ENCODE measurements at places on chromosomes 7 and 10.

DNA sequence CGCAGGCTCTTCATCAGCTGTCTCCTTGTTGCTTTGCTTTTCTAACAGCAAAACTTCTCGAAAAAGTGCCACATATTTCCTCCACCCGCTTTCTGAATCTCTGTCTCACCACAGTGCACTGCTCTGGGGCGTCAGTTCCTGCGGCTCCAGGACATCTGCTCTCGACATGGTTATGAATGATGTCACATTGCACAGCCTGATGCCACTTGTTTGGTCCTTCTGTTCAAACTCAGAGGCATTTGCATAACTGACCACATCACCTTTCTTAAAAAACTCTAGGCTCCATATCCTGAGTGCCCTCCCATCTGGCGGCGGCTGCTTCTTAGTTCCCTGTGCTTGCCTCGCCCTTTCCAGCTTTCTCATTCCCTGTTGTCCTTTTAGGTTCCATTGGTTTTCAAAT lies 469.3 kb upstream of the COBL start:
- DNase-seq, result no peak
- H3K4me1 ChIP-seq, result no peaks in the 10 kb centered on the region
- no peaks in the 10 kb centered on the region for H3K27me3 ChIP-seq
- no peak overlapping the region for H3K27ac ChIP-seq
- no peak overlapping the region for H3K4me3 ChIP-seq
- H3K36me3 ChIP-seq, result peaks cover 3% of the 10 kb centered on the region

GRCh38 chr10:124225029-124225466 lies 131.7 kb upstream of the CHST15 start:
- no peak overlapping the region for H3K4me3 ChIP-seq
- no peak overlapping the region for H3K27ac ChIP-seq
- no peaks in the 10 kb centered on the region for H3K36me3 ChIP-seq
- H3K27me3 ChIP-seq, result no peaks in the 10 kb centered on the region

DNA sequence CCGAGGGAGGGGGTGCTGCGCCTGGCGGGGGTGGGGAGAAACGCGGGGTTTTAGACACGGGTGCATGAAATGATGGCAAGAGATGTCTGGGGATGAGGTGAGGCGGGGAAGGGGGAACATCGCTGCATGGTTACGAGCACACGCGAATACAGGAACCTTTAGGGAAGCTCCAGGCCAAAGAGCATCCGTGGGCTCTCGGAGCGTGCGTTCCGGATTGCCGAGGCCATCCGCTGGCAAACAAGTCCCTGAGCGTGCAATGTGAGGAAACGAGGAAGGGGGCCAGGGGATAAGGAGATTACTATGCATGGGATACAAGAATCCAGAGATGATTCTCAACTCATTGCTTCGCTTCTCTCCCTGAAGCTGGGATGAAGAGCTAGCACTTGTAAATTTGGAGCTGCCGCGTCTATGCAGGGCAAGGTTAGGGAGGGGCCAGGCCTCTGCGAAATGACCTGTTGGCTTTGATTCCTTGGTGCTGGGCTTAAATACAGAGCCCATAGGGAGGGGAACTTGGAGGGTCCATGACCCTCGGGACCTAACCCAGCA lies 520 bp upstream of the WNT2 start:
- peaks cover 4% of the 10 kb centered on the region for H3K4me1 ChIP-seq
- DNase-seq, result peak; percentile 51
- peaks cover 93% of the 10 kb centered on the region for H3K27me3 ChIP-seq
- H3K36me3 ChIP-seq, result 0 out of 2 replicates have a peak, but pooled peaks cover 4% of the 10 kb centered on the region
- H3K27ac ChIP-seq, result no peak overlapping the region
- H3K4me3 ChIP-seq, result peak overlapping the region; percentile 84

DNA sequence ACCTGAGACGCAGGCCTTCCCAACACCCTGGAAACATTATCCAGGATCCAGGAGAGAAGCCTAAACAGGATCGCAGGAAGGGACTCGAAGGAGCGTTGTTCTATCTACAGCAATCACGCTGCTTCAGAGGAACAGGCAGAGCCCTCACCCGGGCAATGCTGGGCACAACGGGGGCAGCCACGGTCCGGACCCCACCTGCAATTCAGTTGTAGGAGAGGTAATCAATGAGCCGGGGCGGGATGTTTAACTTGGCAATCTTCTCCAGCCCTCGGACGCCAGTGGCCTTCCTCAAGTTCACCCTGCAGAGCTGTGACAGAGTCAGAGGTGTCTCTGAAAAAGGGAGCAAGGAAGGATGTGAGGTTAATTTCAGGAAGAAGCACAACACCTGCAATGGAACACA lies 25.9 kb downstream of the ASB13 start:
- DNase-seq, result no peak
- no peak overlapping the region for H3K27ac ChIP-seq
- no peaks in the 10 kb centered on the region for H3K36me3 ChIP-seq
- no peak overlapping the region for H3K4me3 ChIP-seq
- no peaks in the 10 kb centered on the region for H3K4me1 ChIP-seq
- H3K27me3 ChIP-seq, result no peaks in the 10 kb centered on the region

DNA sequence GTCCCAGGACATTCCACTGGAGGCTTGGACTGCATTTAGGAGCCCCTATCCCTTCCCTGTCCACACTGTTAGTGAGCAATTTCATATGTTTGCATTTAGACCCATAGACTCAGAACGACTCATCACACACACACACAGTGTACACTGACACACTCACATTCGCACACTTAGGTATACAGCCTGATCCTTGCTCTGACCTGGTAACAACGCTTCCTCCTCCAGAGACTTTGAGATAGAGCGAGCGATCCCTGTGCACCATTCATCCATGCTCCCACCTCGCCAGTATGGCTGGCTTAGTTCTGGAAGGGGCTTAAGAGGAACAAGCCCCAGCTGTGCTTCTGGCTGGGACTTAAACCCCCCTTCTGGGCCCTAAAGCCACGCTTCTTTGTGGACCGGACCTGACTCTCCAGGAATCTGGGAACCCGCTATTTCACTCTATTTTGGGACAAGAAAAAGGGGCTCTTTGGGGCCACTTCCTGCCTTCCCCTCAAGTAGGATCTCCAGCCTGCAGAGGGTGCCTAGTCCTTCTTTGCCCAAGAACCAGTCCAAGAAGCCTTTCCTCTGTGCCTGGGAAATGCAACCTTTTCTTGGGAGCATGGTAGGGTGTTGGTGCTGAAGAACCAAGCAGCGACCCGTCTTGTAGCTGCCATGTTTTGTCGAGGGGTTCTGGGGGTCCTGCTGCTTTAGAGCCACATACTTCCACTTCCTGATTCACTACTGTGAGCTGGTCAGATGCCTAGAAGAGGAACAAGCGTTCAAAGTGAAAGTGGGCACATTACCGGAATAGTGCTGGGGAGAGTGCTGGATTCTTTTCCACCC lies 1.1 kb upstream of the HOXA13 start:
- H3K27ac ChIP-seq, result no peak overlapping the region
- peaks cover 98% of the 10 kb centered on the region for H3K27me3 ChIP-seq
- no peak for DNase-seq
- peaks cover 22% of the 10 kb centered on the region for H3K4me1 ChIP-seq
- H3K36me3 ChIP-seq, result no peaks in the 10 kb centered on the region

DNA sequence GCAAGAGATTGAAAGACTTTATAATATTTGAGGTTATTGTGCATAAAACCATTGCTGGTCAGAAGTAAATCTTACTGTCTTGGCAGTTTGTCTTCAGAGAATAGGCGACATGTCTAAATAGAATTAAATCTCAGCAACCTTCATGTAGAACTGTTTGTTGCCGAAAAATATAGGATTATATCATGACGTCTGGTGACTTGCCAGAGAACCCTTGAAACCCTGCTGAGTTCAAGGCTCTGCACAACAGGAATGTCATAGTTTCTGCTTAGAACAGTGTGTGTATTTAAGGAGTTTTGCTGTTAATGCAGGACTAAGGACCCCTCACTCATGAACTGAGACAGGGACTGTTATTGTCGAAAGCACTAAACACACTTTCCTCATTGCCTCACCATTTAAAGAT lies 206.4 kb upstream of the ETV1 start:
- H3K36me3 ChIP-seq, result no peaks in the 10 kb centered on the region
- DNase-seq, result no peak
- no peak overlapping the region for H3K27ac ChIP-seq
- no peaks in the 10 kb centered on the region for H3K27me3 ChIP-seq
- no peaks in the 10 kb centered on the region for H3K4me1 ChIP-seq

DNA sequence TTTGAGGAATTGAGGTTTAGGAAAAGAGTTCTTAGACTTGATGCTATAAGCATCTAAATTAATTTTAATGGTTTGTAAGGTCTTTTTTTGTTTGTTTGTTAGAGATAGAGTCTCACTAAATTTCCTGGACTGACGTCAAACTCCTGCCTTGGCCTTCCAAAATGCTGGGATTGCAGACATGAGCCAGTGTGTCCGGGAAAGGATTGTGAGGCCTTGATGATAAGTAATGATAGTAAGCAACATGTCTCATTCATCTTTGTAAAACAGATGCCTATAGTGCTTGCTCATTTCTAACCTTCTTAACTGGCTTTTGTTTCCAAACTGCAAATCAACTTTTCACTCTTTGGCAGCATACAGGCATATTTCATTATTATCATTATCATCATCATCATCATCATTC lies 176.0 kb upstream of the KCND2 start:
- H3K27me3 ChIP-seq, result no peaks in the 10 kb centered on the region
- H3K4me1 ChIP-seq, result no peaks in the 10 kb centered on the region
- no peak overlapping the region for H3K4me3 ChIP-seq
- H3K27ac ChIP-seq, result no peak overlapping the region
- DNase-seq, result no peak

- H3K36me3 ChIP-seq, result no peaks in the 10 kb centered on the region
- no peak for DNase-seq
- no peaks in the 10 kb centered on the region for H3K27me3 ChIP-seq
These were observed 34.0 kb downstream of the PRKAR2B start for GRCh38 chr7:107078517-107078966.

- peaks cover 40% of the 10 kb centered on the region for H3K27me3 ChIP-seq
- H3K4me3 ChIP-seq, result no peak overlapping the region
- no peaks in the 10 kb centered on the region for H3K36me3 ChIP-seq
These were observed 11.7 kb upstream of the WAPL start for GRCh38 chr10:86533328-86533727.

DNA sequence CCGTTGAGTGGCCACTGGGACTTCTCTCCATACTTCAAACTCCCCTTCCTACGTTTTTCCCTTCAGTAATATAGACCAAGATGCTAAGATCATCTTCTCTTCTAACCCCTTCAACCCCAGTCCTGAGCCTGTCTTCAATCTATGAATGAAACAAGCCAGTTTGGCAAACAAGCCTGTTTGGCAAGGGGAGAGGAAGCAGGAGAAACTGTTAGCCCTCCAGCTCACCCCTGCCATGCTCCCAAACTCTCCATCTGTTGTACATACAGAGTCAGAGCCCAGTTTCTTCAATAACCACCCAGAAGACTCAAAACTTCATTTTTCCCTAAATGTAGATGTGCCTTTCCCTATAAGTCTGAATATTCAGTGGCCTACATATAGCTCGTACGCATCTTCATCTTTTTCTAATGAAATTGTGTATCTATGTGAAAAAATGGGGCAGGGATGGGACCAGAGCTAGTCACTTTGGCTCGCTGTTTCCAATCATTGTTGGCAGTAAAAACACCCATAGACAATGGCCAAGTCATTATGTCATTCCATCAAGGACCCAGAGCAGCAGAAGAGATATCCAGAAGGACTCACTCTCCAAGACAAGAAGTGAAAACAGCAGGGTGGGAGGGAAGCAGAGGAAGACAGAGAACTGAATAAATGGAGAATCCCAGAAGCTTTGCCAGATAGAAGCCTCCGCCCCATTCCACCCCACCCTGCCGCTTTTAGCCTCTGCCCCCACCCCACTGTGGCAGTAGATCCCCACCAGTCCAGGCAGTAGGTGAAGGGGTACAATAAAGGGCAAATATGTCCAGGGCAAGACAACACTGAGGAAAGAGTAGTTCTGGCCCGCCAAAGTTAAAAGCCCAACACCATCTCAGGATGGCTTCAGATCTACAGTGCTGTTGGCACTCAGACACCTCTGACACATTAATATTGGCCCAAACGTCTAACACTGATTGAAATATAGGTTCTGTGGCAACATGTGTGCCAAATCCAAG lies 87.3 kb downstream of the DOCK4 start:
- DNase-seq, result no peak
- H3K27me3 ChIP-seq, result no peaks in the 10 kb centered on the region
- H3K4me3 ChIP-seq, result no peak overlapping the region
- no peaks in the 10 kb centered on the region for H3K4me1 ChIP-seq
- H3K36me3 ChIP-seq, result no peaks in the 10 kb centered on the region
- no peak overlapping the region for H3K27ac ChIP-seq

GRCh38 chr7:120792091-120792860 lies 65.7 kb downstream of the TSPAN12 start:
- H3K36me3 ChIP-seq, result no peaks in the 10 kb centered on the region
- H3K4me3 ChIP-seq, result no peak overlapping the region
- peaks cover 4% of the 10 kb centered on the region for H3K4me1 ChIP-seq
- no peaks in the 10 kb centered on the region for H3K27me3 ChIP-seq
- no peak overlapping the region for H3K27ac ChIP-seq

DNA sequence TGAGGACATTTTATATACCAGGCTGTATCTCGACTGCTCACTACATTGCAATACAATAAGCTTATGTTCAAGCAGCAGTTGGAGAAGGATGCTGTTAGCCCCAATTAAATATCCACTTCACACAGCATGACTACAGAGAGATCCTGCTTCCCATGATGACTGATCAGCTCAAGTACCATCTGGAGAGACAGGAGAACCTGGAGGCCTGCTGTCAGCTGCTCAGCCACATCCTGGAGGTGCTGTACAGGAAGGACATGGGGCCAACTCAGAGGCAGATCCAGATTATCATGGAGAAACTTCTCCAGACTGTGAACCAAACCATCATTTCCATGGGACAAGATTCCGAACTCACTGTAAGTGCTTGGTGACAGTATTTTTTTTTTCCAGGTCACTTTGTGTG lies 22.5 kb downstream of the RNF133 start:
- peaks cover 34% of the 10 kb centered on the region for H3K4me1 ChIP-seq
- H3K36me3 ChIP-seq, result no peaks in the 10 kb centered on the region
- H3K27me3 ChIP-seq, result no peaks in the 10 kb centered on the region
- DNase-seq, result no peak
- H3K4me3 ChIP-seq, result no peak overlapping the region
- H3K27ac ChIP-seq, result no peak overlapping the region

DNA sequence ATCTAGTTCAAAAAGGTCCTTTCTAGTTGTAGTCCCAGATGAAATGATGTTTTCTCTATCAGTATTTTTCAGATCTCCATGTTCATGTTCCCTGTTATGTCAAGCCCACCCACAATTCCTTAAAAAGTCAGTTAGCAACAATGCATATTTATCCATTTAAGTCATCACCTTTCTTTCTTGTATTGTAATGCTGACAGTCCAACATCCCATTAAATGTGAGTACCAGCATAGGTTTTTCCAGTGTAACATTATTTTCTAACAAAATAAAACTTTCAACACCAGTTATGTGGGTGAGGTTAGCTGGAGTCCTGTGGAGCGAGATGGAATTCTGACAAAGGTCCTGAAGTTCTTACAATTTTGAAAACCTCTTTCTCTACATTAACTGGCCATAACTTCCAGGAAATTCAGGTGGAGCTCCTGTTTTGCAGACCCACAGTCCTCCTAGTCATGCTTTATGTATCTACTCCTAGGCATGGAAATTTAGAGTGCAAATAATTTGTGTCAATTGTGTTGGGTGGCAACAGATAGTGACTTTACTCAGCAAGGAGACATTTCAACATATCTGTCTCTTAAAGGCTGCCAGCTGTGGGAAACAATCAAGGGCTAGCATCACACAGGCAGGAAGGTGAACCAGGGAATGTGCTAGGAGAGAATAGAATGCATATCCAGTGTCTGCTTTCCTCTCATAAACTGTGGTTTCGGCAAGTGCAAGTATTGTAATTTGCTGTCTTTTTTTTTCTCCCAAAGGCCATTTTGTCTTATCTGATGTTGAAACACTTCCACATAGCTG lies 162.6 kb downstream of the MTERF1 start:
- DNase-seq, result no peak
- peaks cover 4% of the 10 kb centered on the region for H3K4me1 ChIP-seq
- H3K27ac ChIP-seq, result no peak overlapping the region
- H3K4me3 ChIP-seq, result no peak overlapping the region

All from GM23338 (cell line).